ENCODE measurements at places on chromosomes 4 and X.
A peak's percentile ranks its signal among the peaks of the same experiment; 100 is the strongest.

GRCh38 chr4:119834906-119835612 is 206.5 kb upstream of the PDE5A start:
- DNase-seq: no peak

- no peak for DNase-seq
These were observed 37.4 kb upstream of the NLGN4X start for GRCh38 chrX:6266041-6266440.

DNA sequence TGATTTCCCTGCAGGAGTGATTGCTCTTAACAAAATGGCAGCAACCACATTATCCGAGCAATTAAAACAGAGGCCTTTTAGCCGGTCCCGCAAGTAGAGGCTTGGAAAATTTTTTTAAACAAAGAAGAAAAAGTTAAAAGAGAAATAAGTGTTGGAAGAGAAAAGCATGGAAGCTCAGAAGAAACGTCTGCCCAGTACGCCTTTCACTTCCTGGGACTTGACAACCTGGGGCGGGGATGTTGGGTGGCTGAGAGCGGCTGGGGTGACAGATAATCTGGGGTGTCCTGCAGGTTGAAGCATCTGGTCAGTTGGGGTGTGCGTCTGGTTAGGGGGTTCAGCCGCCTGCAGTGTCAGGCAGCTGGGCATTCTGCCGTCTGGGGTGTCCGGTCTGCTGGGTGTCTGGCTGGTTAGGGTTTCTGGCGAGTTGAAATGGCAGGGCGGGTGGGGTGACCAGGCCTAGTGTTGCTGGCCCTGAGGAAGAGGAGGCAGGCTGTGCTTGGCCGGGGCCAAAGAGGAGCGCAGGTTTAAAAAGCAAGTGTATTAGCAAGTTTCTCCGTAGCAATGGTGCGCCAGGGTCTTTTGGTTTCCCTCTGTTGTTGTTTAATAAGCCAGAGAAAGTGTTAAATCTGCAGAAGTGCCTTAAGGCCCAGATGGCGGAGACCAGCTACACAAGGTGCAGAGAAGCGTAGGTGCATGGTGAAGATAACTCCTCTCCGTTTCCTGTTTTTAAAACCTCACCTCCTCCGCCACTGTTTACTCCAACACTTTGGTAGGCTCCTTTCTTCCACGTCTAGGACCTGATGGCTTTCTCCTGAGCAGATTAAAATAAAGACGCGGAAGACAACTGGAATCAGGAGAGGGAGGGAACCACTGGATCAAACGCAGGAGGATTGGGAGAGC is 5.6 kb downstream of the HAND2 start:
- DNase-seq: no peak

- DNase-seq: peak; percentile 71
These were observed 65.6 kb downstream of the JAKMIP1 start for GRCh38 chr4:6134612-6135220.

DNA sequence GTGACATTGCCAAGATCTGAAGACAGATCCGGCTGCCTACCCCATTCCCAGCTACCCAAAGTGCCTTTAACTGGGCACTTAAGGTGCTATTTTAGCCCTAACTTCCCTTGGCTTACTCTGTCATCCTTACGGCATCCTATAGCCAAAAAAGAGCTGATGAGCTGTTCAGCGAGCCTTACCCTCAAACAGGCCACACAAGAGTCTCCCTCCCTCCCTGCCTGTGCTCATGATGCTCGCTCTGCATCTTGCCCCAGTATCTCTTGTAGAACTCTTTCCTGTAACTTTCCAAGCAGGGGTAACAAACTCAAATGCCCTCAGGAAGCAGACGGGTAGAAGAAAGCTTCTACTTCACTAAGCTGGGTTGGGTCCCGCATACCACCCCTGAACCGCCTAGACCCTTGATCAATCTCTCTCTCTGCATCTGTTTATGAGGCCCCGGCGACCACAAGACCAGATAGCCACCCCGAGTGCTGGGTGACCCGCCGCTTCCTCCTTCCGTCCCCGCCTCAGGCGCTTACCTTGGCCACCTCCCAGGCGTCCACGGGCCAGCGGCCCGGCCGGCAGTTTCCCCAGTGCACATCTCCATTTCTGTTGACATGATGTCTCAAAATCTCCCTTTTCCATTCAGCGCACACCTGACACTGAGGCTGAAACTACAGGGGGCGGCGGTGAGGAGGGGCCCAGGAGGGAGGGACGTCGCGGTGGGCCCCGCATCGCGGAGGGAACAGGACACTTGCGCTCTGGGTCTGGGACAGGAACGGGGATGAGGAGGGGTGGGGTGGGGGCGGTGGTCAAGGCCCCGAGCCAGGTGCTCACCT is 663 bp downstream of the CXorf38 start:
- DNase-seq: peak; percentile 18

- DNase-seq: peak; percentile 9
These were observed 111.9 kb upstream of the TMEM164 start for GRCh38 chrX:109890910-109891502.

GRCh38 chrX:130695931-130696330 is 207.1 kb downstream of the ENOX2 start:
- DNase-seq: no peak

- no peak for DNase-seq
These were observed 121.3 kb downstream of the GPR143 start for GRCh38 chrX:9644335-9644734.

- no peak for DNase-seq
These were observed at the start of gene TKTL2 for GRCh38 chr4:163473576-163473975. Gene TKTL2, minus strand, starts transcription at chr4:163473754. Its CDS starts 20 bp downstream, at chr4:163473734.

All from NK-92 treated with Interleukin-12 subunit alpha and Interleukin-12 subunit beta, amount 100 ng/mL, for 24 hours (cell line).